ENCODE measurements at places on chromosomes 6 and 20.

GRCh38 chr6:130893277-130893676, 66.1 kb downstream of the SMLR1 start:
- no peak for DNase-seq

- no peak for DNase-seq
Measured at GRCh38 chr6:14986370-14986769, 259.5 kb upstream of the JARID2 start.

GRCh38 chr6:109290143-109290931, 91.9 kb downstream of the CD164 start:
- DNase-seq = no peak

- DNase-seq = no peak
Measured at GRCh38 chr20:24617757-24618450, 148.5 kb downstream of the SYNDIG1 start.

GRCh38 chr6:31204751-31205145, 34.3 kb upstream of the POU5F1 start:
- no peak for DNase-seq

DNA sequence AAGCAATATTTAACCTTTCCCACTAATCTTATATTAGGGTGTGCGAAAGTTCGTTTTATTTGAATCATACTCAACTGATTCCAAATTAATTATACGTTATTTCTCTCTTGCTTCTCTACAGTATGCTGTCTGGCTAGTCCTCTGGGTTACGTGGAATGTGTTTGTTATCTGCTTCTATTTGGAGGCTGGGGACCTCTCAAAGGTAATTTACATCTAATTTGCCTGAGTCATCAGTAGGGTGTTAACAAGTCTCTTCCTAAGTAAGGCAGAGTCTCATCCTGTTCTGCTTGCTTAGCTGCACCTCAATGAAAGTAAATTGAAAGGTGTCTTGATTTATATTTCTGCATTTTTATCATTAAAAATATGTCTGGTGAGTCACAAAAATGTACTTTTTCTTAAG, 551.5 kb downstream of the NKAIN2 start:
- DNase-seq = no peak

DNA sequence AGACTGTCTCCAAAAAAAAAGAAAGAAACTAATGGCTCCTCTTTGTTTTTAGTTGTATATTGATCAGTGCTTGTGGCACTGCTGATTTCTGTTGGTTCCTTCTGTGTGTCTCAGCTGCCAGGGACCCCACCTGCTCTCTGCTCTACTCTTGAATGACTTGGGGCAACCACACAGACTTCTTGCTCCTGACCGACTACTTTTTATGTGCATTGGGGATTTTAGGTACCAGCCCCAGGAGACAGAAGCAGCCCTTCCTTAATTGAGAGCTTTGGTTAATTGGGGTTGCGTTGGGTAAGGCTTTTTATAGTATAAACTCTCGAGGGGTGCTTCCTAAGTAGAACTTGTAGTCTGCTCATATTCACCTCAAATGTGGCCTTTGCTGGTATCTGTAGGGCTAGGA, 6.9 kb downstream of the STK35 start:
- no peak for DNase-seq

DNA sequence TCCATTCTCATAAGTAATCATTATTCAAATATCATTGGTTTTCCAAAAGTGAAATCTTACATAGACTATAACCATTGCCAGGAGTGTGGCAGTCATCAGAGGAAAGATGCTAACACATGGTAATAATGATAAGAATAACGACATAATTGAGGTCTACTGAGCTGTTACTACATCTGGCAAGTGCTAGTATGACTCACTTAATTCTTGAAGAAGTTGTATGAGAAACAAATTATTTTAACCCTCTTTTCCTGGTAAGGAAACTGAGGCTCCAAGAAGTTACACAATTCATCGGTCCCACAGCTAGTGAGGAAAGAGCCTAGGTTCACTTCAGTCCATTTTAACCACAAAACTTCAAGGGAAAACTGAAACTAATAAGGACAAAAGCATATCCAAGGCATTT, 335.6 kb upstream of the BTBD3 start:
- DNase-seq = no peak

- DNase-seq = no peak
Measured at GRCh38 chr6:41900861-41901260, 5.7 kb upstream of the USP49 start.

- no peak for DNase-seq
Measured at GRCh38 chr6:118350881-118351430, 197.1 kb upstream of the PLN start.

GRCh38 chr20:64155258-64156135, 8.8 kb upstream of the MYT1 start:
- no peak for DNase-seq

DNA sequence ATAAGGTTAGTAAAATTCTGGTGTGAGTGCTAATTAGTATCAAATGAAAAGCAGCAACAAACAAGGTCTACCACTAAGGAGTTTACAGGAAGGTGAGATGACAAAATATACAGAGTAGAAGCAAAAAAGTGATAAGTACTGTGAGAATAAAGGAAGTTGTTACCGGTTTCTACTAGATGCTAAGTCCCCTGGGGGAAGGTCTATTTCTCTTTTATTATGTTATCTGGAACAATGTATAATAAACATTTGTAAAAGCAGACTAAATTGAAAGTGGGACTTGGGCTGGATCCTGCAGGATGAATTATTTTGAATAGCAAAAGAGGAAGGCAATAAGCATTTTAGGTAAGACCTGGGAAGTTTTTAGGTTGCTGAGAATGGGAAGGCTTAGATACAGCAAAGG, 158.7 kb upstream of the SLC22A16 start:
- DNase-seq = no peak

DNA sequence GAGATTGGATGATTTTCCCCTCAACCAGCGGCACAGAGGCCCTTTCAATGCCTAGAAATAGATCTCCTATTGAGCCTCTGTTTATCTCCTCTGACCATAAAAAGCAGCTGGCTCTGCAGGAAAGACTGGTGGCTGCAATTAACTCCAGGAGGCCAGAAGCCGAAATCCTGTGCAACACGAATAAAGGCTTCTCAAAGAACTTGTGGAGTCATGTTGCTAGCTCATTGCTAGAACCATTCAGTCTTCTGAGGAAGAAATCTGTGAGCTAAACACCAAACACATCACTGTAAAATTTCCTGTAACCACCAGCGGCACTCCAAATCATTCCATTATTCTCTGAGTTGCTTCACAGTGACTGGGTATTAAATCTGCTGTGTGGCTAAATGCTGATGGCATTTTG, 49.1 kb upstream of the TPD52L1 start:
- DNase-seq = no peak

DNA sequence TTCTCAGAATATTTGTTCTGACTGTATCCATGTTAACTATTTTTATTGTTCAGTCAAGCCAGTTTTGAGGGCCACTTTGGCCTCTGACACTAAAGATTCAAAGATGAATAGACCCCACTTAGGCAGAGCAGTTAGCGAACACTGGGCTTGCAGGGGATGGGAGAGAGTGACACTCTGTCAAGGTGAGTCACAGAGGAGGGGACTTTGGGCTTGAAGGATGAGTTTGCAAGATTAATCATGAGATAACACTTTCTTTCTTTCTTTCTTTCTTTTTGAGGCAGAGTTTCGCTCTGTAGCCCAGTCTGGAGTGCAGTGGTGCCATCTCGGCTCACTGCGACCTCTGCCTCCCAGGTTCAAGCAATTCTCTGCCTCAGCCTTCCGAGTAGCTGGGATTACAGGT, 46.4 kb downstream of the SPATA2 start:
- DNase-seq = no peak

DNA sequence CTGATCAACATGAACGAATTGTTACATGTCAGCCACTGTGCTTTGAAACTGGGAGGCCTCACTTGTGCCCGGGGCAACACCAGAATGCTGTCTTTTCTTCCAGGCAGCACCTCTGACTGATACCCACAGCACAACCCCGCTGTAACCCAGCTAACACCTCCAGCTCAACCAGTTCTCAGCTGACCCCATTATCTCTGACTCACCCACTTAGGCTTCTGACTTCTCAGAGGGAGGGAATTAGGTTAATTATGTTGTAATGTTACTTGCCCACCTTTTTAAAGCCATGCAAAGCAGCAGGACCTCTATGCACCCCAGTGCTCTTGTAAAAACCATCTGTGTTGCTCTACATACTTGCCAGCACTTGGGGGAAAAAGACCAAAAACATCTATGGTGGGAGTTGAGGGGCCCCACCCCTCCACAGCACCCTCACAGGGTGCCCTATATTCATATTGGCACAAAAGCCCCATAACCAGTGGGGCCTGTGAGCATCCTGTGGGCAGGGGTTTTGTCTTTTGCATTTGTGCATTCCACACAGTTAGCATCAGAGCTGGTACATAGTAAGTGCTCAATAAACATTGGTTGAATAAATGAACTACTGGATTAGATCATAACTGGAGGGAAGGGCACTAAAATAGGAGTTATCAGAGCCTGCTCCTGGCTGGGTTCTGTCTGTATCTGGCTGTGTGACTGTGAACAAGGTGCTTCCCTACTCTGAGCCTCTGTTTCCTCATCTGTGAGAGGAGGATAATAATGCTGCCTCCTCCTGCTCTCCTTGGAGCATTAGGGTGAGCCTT, 22.3 kb downstream of the BNIP5 start:
- no peak for DNase-seq

DNA sequence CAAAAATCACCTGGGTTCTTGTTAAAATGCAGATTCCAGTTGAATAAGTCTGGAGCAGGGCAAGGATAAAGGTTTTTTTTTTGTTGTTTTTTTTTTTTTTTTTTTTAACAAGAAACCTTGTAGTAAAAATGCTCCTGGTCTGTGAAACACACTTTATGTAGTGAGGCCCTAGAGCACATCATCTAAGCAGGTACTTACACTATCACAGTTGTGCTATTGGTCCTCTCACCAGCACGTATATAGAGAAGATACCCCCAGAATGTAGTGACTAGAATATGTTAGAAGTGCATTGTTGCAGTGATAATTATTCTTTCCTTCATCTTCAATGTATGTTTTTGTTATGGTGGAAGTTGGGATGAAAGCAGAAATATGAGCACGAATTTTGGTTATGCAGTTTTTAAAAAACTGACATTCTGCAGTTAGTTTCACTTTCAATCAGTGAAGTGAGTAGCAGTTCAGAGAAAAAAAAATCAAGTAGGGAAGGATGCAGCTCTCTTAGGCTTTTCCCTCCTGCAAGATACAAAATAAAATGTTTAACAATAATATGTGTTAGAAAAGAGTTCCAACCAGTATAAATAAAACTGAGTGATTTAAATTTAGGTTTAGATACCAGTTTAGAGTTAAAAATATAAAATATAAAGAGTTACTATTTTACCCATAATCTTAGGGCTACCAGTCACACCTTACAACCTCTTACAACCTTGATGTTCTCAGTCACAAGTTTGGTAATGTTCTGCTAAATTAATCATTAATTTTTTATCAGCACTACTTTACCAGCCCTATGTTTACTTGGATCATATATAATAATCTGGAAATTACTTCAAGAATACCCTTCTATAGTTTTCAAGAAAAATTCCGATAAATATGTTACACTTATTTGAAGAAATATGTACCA, 9.2 kb upstream of the DEFB113 start:
- no peak for DNase-seq

DNA sequence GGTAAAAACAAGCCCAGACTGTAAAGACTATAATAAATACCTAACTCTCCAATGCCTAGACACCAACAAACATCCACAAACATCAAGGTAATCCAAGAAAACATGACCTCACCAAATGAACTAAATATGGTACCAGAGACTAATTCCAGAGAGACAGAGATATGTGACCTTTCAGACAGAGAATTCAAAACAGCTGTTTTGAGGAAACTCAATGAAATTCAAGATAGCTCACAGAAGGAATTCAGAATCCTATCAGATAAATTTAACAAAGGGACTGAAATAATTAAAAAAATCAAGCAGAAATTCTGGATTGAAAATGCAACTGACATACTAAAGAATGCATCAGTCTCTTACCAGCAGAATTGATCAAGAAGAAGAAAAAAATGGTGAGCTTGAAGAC, 26.6 kb downstream of the NCOA6 start:
- DNase-seq = no peak

DNA sequence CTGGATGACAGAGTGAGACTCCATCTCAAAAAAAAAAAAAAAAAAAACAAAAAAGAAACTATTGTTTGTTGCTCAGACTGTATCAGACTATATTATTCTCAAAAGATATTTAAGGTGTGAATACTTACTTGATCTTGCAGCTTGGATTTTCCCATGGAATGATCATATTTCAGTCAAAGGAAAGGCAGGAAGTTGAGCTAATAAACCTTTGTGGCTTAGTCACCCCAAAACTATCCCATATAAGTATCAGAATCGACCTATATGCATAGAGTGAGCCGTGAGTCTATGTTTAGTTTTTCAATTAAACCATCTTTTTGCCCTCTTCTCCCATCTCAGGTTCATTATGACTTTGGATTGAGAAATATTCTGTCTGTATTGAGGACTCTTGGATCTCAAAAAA, 152.6 kb downstream of the DNAH8 start:
- no peak for DNase-seq

DNA sequence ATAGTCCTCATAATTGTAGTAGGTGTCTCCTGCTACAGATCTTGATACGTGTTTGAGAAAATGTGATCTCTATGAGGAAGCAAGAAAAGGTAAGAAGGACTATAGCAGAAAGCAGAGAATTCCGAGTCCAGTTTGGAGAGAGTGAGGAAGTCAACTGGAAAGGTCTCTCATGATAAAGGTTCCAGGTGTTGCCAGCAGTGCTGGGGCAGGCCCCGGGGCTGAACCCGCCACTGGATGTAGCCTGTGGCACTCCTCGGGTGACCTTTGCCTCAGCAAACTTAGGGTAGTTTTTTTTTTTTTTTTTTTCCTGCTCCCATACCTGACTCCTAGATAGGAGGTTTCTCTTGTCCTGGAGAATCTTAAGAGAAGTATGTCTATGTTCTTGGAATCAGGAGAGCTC, 62.8 kb downstream of the FAM120B start:
- DNase-seq = no peak

GRCh38 chr20:53800883-53801604, 207.4 kb upstream of the ZNF217 start:
- no peak for DNase-seq

DNA sequence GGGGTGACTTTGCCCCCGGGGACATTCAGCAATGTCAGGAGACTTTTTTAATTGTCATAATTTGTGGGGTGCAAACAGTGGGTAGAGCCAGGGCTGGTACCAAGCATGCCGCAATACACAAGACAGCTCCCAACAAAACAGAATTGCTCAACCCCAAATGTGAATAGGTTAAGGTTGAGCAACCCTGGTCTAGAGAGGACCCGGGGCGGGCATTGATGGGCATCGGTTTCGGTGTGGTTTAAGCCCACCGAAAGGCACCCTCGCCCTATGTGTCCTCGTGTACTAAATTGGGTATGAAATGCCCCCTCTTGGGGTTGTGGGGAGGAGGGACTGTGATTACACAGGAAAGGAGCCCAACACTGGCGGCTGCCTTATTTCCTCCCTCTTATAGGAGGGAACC, 36.0 kb downstream of the KIAA1755 start:
- no peak for DNase-seq

GRCh38 chr6:137763886-137764285, 103.2 kb upstream of the TNFAIP3 start:
- no peak for DNase-seq

DNA sequence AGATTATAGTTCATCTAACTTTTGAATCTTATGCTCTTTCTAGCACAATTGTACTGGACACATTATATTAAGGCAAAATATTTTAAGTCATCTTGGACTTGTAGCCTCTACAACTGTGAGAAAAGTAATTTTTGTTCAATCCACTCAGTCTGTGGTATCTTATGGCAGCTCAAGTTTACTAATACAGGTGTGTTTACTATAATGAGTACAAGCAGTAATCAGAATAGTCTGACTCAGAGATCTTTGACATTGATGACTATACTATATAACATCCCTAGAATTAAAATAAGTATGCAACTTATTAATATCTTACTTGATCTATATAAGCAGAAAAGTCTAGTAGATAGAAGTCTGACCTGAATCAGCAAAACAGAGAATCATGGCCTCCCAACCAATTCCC, 40.7 kb upstream of the PRSS16 start:
- DNase-seq = no peak
